ENCODE measurements at places on chromosomes 3 and 15. TPM values are rescaled to one million over a fixed set of nuclear protein-coding genes. Genes with fewer than 3 reads are reported as not detected.

The CHRFAM7A gene
- not detected for total RNA-seq

The ISLR gene
- not detected for total RNA-seq

The ULK4 gene
- total RNA-seq = 3.2 TPM

GRCh38 chr15:60557191-60557618 is 78.3 kb upstream of the ICE2 start:
- DNase-seq = no peak

GRCh38 chr3:100556673-100557310 is 52.6 kb upstream of the ADGRG7 start:
- DNase-seq = no peak

DNA sequence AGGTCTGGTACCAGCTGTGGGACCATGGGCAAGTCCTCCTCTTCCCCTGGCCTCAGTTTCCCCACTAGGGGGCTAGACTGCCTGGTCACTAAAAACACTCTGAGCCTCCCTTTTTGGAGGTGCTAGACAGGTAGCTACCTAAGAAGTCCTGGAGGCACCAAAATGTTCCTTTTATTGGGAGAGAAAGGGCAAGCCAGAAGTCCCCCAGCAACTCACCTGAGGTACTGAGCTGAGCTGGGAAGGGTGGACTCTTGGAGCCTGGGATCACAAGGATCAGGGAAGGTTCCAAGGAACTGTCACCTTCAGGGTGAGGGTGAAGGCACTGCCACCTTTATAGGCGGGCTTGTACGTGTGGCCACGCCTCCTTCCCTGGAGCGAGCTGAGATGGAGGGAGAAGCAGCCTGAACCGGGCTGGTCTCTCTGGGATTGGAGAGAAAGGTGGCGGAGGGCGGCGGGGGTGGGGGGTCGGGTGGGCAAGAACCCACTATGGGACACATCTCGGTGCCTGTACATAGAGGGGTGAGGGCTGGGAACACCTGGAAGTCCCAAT is at the start of gene CYP1A1:
Gene CYP1A1, minus strand, starts transcription at position 304 of the 550 bp plus-strand sequence. CDS start 2,431 bp downstream, outside the sequence.
- DNase-seq = peak; percentile 50

Measured in HT-29 (cell line).